Stimulated activated CD4-positive, alpha-beta T cell treated with anti-CD3 and anti-CD28 coated beads, Interleukin-4, amount 100 ng/mL, for 4 hours (primary cell): ENCODE measurements at places on chromosomes 4 and X.

DNA sequence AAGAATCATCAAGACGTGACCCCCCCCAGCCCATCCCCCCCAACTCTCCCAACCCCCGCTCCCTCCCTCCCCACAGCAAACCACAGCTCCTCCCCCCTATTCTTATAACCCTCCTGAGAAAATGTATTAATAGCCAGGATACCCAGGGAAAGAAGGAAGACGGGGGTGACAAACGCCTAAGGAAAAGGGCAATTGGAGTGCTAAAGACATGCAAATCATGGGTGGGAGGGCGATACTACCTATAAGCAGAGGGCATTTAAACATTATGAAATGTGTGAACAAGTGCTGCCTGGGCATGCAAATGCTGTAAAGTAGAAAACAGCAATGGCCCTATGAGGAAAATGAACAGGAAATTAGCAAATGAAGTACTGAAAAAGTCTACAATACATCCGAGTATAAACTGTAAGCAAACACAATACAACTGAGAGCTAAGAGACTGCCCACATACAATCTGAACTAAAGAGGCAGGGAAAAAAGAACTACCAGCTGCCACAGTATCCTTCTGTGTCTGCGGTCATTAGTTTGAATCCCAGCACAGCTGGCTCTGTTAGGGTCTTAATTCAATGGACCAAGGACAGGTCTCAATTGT is 2.4 kb downstream of the CXXC4 start:
- DNase-seq: no peak

DNA sequence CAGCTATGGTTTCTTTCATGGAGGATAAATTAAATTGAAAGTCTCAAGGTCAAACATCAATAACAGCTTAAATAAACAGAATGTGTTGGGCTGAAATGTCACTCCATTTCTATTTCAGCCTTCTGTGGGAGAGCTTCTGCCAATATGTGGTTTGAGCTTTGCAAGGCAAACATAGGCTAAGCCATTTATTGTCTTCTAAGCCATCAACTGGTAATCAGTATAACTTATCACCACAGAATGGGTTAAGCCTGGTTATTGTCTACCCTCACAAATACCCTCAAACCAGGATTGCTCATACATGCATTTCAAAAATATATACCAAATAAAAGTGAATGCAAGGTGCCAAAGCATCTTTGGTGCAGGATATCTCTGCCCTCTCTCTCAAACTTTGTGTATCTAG is 52.7 kb downstream of the GABRB1 start:
- no peak for DNase-seq

- no peak for DNase-seq
These were observed 41.1 kb upstream of the MGST2 start for GRCh38 chr4:139624441-139625092.

GRCh38 chr4:78638337-78639172 is 87.0 kb downstream of the ANXA3 start:
- DNase-seq: no peak

- DNase-seq: no peak
These were observed 25.1 kb downstream of the PIR start for GRCh38 chrX:15468036-15468435.

DNA sequence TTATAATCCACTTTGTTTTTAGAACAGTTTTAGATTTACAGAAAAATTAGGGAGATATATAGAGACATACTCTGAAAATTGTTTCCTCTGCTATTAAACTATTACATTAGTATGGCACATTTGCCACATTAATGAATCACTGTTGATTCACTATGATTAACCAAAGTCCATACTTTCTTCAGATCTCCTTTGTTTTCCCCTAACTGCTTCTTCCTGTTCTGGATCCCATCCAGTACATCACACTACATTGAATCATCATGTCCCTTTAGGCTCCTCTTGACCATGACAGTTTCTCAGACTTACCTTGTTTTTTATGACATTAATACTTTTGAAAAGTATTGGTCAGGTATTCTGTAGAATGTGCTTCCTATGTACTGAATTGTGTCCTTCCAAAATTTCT is 109.2 kb upstream of the EDNRA start:
- no peak for DNase-seq

GRCh38 chr4:142563682-142564291 is 282.3 kb downstream of the INPP4B start:
- DNase-seq: no peak
